Ureter (tissue), 1 donor: ENCODE measurements at places on chromosomes 6 and 20. TPM values are rescaled to one million over a fixed set of nuclear protein-coding genes. Genes with fewer than 3 reads are reported as not detected.

OXT gene
- not detected for total RNA-seq

HLA-DRB5 gene
- total RNA-seq = 1.8 TPM

DNA sequence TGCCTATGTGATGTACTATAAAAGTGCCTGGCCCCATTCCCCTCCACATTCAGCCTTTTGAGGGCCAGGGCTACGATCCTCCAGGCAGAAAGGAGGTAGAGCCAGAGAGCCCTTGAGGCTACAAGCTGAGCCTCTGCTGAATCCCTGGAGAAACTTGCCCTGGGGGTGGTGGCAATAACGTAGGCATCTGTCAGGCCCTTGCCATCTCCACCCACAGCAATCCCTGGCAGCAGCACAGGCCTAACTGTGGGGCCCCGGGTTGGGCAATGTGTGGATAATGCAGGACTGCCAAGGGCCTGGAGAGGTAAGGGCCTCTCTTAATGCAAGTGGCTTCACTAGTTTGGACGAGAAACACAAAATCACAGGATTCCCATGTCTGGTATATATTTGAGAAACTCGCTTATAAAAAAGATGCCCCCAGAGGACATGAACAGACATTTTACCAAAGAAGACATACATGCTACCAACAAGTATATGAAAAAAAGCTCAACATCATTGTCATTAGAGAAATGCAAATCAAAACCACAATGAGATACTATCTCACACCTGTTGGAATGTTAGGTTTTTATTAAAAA lies 99.0 kb downstream of the QRSL1 start:
- DNase-seq = no peak

DNA sequence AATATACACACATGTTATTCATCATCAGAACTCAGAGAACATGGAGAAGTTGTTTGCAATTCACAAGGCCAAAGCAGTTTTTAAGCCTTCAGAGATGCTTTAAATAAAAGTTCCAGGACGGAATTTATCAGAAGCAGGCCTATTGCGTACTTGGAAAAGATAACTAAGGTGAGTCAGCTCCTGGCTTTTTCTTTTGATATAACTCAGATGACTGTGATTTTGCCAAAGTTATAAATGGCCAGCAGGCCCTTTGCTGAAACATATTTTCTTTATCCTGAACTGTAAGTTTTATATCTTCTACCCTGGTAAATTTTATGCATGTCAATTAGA lies 55.0 kb upstream of the PLCB1 start:
- no peak for DNase-seq
